Aorta (tissue), 5 donors: ENCODE measurements at places on chromosomes 7 and 10. TPM values are rescaled to one million over a fixed set of nuclear protein-coding genes. Genes with fewer than 3 reads are reported as not detected.

DNA sequence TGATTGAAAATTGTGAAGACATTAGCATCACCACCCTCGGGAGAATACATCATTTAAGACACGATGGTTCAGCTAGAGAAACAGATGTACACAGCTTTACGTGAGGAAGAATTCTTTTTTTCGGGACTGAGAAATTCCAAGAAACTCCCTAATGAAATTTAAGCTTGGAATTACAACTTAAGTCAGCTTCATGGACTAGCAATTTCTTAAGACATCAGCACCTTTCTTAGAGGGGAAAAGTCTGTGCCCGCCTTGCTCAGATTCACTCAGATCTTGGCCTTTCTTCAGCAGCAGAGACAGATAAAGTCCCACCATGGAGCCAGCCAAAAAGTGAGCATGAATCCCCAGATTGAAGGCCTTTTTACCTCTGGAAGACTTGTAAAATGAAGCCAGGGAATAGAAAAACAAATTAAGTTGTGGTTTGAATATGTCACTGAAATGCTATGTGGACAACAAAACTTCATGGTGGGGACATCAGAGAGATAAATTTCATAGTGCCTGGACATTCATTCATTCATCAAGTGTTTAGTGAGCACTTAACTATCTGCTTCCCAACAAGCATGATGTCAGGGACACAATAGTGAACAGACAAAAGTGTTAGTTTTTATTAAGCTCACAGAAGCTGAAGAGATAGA, 32.1 kb downstream of the PRKG1 start:
- no peak for DNase-seq

DNA sequence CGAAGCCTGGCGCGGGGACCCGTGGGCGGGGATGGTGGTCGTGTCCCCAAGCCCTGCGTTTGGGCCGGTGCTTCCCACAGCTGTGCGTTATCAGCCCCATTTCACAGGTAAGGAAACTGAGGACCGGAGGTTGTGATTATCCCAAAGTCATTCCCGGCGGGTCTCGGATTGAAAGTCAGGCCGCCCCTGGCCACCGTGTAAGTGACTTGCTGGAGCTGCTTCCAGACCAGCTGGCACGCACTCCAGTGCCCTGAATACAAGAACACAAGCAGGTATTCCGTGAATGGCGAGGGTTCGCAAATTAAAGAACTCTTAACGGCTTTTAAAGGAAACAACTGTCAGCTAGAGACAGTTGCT, 675 bp upstream of the ATE1 start:
- no peak for DNase-seq

GRCh38 chr10:3099291-3100092, 32.1 kb downstream of the PFKP start:
- DNase-seq = no peak

- no peak for DNase-seq
Observed at GRCh38 chr10:133276435-133277201, at the start of gene ADAM8. TSS of gene ADAM8 (minus strand) at chr10:133276868. CDS start at chr10:133276817, 51 bp downstream.

GRCh38 chr10:88865281-88865876, 13.7 kb upstream of the ANKRD22 start:
- no peak for DNase-seq

- peak; percentile 93 for DNase-seq
Observed at GRCh38 chr7:2353936-2354185, 766 bp upstream of the EIF3B start.

- no peak for DNase-seq
Observed at GRCh38 chr7:138887085-138887710, 89.2 kb upstream of the ATP6V0A4 start.

DNA sequence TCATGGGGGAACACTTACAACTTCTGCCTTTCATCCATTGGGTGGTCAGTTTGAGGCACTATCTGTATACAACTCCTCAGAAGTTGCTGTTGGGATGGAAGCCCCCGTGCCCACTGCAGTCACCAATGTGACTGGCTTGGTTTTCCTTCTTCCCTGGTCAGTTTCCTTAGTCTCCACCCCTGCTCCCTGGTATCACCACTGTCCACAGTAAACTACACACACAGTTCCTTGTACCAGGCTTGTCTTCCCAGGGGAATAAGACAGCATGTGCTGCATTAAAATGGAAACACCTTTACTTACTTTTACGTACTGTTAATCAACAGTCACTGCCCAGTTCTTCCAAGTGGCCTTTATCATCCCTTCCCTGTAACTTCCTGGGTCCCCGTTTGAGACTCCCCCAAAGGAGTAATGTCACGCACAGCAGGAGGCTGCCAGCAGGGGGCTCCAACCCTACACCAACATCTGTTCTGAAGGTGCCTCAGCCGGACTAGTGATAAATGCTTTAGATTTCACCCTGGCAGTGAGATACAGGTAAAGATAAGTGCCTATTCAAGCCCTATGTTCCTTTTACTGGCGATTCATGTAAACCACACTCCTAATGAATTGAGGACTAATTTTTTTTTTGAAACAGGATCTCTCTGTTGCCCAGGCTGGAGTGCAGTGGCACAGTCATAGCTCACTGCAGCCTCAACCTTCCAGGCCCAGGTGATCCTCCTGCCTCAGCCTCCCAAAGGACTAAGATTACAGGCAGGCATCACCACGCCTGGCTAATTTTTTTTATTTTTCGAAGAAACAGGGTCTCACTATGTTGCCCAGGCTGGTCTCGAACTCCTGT, 45.3 kb upstream of the PIK3AP1 start:
- peak; percentile 86 for DNase-seq

- DNase-seq = no peak
Observed at GRCh38 chr10:132572545-132572937, 35.0 kb downstream of the INPP5A start.

- DNase-seq = no peak
Observed at GRCh38 chr7:122199171-122199570, 55.1 kb upstream of the AASS start.

- DNase-seq = no peak
Observed at GRCh38 chr7:114802632-114803031, 119.3 kb upstream of the MDFIC start.

GRCh38 chr10:100327007-100327717, 2.9 kb downstream of the PKD2L1 start:
- DNase-seq = no peak

DNA sequence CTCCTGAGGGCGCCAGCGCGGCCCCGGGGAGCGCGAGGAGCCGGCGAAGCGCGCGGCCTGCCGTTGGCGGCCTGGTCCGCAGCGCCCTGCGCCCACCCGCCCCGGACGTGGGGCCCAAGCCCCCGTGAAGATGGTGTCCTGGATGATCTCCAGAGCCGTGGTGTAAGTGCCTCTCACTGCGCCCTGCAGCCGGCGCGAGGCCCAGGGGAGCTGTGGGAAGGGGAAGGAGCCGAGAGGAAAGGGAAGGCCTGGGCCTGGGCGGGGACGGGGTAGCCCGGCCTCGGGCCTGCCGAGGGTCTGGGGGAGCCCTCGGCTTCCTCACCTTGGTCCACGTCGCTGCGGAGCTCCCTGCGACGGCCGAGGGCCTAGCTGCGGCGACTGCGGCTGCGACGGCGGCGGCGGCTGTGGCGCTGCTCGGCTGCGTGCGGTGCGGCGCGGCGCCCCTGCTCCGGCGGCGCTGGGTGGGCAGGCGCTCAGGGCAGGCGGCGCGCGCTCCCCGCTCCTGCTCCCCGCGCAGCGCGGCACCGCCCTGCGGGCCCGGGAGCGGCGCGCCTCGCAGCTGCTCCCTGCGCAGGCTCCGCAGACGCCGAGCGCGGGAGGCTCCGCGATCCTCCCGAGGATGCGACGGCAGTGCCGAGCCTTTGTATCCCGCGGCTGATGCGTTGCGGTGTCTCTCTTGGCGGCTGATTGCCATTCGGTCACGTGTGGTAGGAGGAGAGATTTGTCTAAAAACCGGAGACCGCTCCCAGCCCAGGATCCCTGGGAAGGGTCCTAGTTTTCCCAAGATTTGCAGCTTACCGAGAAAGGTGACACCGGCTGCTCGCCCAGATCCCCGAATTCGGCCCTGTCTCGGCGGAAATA, 445 bp downstream of the REEP3 start:
- DNase-seq = peak; percentile 79

DNA sequence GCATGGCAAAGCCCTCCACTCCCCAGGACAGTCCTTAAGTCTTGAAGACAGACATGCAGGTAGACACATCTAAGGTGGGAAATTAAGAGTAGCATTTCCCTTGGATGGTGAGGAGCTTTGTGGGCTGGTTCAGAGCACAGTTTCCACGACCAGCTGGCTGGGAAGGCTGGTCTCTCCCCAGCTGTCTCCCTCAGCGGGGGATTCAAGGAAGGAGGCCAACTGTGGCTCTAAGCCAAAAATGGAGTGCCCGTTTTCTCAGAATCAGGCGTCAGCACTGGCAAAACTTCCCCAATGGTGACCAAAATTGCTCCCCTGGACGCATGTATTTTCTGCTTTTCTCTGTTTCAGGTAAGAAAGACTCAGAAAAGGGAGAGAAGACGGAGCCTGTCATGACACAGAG, 230.6 kb upstream of the FZD8 start:
- DNase-seq = no peak

GRCh38 chr10:21171197-21171935, 274.3 kb upstream of the NEBL start:
- DNase-seq = no peak

Gene ZNF425
- 1.3 TPM for total RNA-seq

Gene DOCK4
- total RNA-seq = 34.2 TPM

Gene PNLIPRP1
- total RNA-seq = 0.94 TPM
